Left renal cortex interstitium (tissue), 4 donors: ENCODE measurements at places on chromosomes 6 and 20.

DNA sequence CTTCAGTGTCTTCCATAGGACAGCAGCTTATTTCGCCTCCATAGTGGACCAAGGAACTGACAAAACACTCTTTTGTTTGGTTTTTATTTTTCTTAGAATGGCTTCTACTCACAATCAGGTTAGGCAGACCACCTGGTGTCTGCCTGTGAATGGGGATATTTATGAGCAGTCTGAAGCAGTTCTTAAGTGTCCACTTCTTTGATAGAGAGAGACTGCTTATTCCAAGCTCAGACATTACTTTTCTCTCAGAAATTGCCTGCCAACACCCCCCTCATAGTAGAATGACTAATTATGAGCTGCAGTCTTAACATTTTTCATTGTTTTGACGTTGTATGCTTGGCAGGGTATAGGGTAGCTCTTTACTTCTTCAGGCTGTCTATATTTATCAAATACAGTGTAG is 174.7 kb downstream of the ZFAND3 start:
- no peak for DNase-seq

GRCh38 chr6:145904868-145905267 is 59.3 kb downstream of the SHPRH start:
- no peak for DNase-seq

DNA sequence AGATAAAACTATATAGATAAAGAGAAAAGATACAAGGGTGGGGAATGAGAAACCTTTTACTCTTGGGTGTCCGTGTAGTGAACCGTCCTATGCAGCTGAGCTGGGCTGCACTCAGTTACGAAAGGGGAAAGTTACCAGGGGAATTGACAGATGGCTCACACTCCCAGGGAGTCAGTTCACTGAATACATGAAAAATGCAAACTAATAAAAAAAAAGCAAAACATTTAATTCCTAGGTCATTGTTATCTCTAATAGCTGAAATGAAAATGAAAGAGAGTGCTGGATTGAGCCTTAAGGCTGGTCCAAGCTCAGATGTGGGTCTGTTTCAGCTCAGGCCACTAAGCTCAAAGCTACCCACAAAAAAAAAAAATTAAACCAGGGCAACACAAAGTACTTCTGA is 138.0 kb downstream of the THBS2 start:
- no peak for DNase-seq

DNA sequence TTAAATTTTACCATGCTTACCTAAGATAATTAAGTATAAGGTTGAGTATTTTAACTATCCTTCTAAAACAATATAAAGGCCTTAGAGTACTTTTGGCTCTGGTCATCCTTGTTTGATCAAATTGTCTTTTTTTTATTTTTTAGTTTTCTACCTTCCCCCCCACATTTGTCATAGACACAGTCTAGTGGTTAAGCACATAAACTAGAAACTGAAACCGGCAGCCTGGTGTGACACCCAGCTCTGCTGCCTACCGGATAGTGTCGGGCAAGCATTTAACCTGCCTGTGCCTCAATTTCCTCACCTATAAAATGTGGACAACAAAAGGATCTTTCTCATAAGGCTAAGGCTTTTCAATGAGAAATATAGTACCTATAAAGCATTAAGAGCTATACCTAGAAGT is 21.6 kb upstream of the TULP4 start:
- no peak for DNase-seq

- DNase-seq: no peak
These were observed 153.9 kb upstream of the RAB32 start for GRCh38 chr6:146389740-146390139.

DNA sequence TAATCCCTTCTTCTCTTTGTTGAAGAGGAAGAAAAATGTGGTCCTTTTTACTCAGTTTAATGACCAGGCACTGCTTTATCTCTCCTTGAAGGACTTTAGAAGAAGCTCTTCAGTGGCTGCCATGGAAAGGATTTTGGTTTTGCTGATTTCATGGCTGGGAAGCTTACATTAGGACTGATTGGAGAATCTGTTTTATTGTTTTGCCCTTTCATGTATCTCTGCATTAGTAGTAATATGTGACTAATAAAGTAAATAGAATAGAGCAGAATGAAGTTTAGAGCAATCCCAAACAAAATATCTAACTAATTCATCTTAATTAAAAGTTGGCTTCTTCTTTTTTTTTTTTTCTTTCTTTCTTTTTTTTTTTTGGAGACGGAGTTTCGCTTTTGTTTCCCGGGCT is 502.9 kb downstream of the HAO1 start:
- no peak for DNase-seq

DNA sequence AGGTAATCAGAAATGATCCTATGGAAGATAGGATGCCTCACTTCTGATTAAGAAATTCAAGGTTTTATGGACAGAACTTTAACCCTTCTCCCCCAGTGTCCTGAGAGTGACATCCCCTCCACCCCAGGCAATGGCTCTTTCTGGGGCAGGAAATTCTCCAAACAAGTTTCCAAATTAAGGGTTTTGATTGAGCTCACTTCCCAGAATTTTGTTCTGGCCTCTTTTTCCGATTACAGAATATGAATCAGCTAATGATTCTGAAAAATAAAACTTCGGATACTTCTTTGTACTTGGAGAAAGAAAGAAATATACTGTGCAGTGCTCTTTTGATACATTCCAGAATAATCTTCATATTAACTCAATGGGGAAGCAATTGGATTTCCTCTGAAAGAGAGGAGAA is 32.8 kb upstream of the TASP1 start:
- no peak for DNase-seq

- no peak for DNase-seq
These were observed 24.5 kb downstream of the BCAS4 start for GRCh38 chr20:50819349-50819748.
